T-helper 17 cell (primary cell): ENCODE measurements at places on chromosomes 6 and 20. TPM values are rescaled to one million over a fixed set of nuclear protein-coding genes. Genes with fewer than 3 reads are reported as not detected.

The RIPOR2 gene
- 364 TPM for total RNA-seq

The OR2B6 gene
- not detected for total RNA-seq

The PCSK2 gene
- not detected for total RNA-seq

The BPI gene
- total RNA-seq = not detected

The UNC5CL gene
- total RNA-seq = 4.2 TPM

The TAGAP gene
- total RNA-seq = 269 TPM

The CLDN20 gene
- total RNA-seq = not detected

The SLC52A3 gene
- total RNA-seq = not detected

The IP6K3 gene
- not detected for total RNA-seq

The NMBR gene
- total RNA-seq = not detected

GRCh38 chr20:36214684-36215256, 21.5 kb upstream of the AAR2 start:
- DNase-seq = no peak

- no peak for DNase-seq
Observed at GRCh38 chr6:154012852-154013251, 26.2 kb upstream of the OPRM1 start.

DNA sequence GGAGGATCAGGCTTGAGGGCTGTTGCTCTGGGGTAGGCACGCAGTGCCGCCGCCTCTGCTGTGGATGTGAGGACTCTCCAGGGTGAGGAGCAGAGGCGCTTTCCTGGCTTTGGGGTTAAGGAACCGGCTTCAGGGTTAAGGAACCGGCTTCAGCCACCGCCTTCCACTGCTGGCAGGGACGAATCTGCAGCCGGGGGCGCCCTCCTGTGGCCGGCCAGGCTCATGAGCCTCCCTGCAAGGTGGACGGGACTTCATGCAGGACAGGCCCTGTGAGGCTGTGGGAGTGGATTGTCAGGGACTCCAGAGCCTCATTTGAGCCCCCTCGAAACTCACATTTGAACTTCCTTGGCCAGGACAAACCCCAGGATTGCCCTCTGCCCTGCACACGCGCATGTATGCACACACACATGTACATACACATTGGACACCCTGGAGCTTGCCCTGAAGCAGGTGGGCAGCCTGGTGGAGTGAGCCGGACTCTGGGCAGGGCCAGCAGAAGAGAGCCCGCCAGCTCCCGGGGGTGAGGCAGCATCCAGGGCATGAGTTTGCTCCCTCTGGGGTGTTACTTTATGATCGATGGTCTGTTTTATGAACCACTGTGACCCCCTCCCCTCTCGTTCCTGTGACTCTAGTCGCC, 146.9 kb downstream of the PHACTR3 start:
- DNase-seq = no peak

DNA sequence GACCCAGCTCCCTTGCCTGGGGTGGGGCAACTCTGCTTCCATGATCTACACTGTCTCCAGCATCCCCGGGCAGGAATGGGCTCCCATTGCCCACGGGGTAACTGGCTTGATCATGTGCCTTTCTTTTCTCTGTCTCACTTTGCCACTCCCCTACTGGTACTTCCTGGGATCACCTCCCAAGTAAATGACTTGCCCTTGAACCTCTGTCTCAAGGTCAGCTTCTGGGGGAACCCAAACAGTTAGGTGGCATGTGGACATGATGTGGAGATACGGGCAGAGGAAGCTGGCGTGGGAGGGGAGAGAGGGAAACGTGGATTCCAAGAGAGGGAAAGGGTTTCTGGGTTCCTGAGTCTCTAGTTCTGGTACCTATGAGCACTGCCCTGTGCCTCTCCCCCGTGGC, 63.8 kb upstream of the RALY start:
- no peak for DNase-seq

DNA sequence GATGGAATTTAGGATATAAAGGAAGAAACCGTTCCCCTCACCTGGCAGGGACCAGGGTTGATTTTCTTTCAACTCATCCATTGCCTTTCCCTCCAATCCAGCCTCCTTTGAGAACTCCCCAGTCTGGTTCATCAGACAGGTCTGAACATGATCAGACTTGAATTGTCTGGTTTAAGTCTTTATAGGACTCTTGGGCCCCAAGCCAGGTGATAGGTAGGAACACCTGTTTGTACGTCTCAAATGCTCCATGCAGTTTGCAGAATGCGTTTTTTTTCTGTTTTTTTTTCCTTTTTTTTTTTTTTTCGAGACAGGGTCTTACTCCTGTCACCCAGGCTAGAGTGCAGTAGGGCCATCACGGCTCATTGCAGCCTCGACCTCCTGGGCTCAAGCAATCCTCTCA, 4.1 kb upstream of the CEP250 start:
- DNase-seq = no peak

- DNase-seq = no peak
Observed at GRCh38 chr6:168225471-168225911, 94.1 kb downstream of the DACT2 start.

GRCh38 chr20:40769677-40770285, 80.7 kb upstream of the MAFB start:
- DNase-seq = no peak

- DNase-seq = no peak
Observed at GRCh38 chr6:21524201-21524600, 69.3 kb upstream of the SOX4 start.

- DNase-seq = no peak
Observed at GRCh38 chr6:41637194-41638001, 870 bp upstream of the MDFI start.

DNA sequence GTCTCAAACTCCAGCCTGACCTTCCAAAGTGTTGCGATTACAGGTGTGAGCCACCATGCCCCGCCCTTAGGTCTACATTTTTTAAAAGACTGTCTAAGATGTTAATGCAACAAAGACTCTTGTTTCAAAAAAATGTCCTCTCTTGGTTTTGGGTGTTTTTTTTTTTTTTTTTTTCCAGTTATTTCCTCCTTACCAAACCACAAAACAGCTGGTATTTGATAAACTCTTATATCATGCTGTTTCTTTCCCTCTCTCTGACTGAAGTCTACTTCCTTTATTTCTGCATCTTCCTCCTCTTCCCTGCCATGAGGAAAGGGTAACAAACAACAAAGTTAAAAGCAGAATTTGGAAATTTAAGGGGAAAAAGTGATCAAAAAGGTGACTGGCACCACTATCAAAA, 21.2 kb downstream of the STK38 start:
- DNase-seq = no peak

DNA sequence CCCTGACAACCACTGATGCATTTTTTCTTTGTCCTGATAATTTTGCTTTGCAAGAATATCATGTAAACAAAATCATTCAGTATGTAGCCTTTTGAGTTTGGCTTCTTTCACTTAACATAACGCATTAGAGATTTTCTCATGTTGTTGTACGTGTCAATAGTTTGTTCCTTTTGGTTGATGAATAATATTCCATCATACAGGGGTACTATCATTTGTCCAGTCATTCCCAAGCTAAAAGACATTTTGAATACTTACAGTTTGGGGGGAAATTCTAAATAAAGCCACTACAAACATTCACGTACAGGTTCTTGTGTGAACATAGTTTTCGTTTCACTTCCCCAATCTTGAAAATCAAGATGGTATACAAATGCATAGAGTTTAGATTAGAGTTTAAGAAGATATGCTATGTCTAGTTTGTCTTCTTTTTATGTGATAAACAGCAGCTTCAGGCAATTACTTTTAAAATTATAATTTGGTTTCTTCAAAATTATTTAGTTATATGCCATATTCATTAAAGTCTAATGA, 5.2 kb downstream of the HAO1 start:
- DNase-seq = no peak

DNA sequence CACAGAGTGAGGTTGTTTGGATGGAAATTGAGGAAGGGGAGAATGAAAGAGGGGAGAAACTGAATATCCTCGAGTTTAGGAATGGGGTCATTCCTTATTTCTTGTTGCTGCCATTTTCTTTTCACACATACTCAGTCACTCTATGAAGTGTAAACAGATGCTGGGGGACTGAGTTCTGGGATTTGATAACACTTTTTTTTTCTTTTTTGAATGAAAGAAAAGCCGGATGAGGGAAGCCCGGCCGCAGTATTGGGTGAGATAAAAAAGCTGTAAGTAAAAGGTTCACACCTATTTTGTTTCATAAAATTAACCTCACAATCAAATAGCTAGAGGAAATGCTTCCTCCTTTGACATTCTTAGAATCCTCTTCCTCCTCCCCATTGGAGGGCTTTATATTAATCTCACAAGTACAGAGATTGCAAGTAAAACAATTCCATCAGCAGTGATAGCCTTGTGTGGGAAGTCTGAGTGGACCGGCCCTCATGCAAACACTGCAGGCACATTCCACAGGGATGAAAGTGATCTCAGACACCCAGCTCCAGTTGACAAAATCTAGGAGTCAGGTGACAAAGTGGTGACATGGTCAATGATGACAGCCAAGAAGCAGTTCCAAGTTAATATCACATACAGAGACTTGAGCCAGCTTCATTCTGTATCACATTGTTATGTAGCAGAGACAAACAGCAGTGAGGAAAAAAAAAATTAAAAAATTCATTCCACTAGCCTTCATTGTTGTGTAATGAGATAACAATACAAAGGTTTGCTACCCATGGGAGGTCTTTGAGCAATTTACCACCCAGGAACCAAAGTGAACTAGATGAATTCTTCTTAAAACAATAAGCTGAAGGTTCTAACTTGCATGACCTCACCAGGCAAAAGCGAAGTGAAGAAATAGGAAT, 391.1 kb upstream of the HSF2 start:
- no peak for DNase-seq

- DNase-seq = no peak
Observed at GRCh38 chr20:41261790-41262717, 55.5 kb downstream of the ZHX3 start.

GRCh38 chr6:39808964-39809363, 16.8 kb downstream of the DAAM2 start:
- no peak for DNase-seq

DNA sequence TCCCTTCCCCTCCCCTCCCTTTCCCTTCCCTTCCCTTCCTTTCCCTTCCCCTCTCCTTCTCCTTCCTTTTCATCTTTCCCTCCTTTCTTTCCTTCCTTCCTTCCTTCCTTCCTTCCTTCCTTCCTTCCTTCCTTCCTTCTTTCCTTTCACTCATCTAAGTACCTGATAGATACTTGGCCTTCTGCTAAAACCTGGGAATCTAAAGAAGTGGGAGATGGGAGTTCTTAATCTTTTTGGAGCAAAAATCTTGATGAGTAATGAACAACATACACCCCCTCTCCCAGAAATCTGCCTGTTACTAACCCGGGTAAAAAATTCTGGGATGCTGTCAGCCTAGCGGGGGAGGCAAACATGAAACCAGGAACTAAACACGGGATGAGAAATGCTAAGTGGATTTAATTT, 100.7 kb downstream of the VEGFA start:
- no peak for DNase-seq

DNA sequence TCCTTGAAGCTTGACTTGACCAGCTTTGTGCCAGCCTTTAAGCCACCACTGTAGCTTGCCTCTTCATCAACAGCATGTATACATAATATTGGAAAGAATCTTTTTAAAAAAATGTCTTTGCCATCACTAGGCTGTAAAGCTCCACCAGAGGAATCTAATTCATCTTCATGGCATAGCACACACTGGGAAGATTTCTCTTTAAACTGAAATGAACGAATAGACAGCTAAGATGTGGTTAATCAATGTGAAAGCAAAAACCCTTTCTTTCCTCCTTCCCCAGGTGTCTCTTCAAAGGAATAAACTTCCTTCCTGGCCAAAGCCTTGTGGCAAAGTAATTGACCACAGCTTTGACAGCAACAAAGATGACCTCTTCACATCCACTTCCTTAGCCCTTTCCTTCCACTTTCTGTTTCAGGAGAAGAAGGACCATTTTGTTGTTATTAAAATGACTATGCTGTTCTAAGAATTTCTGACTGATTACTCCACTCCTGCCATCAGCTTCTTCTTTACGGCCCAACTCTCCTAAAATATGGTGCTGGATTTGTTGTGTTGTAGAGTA, 428.7 kb upstream of the SOX4 start:
- DNase-seq = no peak

GRCh38 chr20:57688864-57689263, 21.0 kb downstream of the PMEPA1 start:
- no peak for DNase-seq

- DNase-seq = no peak
Observed at GRCh38 chr6:142008016-142008735, 124.5 kb upstream of the GJE1 start.

- no peak for DNase-seq
Observed at GRCh38 chr20:48786951-48787705, 40.7 kb downstream of the PREX1 start.

DNA sequence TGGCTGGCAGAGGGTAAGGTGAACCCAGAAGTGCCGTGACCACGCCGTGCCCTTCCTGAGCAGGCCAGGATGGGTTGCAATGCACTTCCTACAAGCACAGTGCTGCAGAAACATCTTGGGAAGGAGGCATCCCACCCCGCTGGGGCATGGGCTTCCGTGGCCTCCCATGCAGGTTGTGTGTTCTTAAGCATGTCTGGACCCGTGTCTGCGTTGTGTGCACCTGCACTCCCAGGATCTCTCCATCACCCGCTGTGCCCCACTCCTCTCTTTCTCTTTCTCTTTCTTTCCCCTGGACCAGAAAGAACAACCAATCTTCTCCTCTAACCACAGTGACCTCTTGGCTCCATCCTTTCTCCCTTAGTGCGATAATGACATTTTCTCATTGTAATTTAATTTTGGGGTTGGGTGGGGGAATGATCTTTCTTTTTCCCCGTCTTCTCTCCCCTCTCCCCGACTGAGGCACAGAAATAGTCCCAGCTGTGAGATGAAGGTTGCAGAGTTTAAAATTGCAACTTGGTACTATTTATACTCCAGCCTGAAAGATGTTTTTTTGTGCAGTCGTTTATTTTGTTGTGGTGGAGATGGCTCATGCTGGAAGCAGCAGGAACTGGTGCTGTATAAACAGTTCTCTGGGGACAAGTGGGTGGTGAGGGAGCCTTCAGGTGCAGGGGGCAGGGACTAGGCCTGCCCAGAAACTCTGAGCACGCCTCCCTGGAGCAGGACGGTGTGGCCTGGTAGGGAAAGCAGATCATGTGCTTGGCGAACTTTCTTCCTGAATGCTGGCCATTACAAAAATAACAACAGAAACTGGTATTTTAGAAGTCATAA, 20.5 kb downstream of the BCAS4 start:
- DNase-seq = no peak

DNA sequence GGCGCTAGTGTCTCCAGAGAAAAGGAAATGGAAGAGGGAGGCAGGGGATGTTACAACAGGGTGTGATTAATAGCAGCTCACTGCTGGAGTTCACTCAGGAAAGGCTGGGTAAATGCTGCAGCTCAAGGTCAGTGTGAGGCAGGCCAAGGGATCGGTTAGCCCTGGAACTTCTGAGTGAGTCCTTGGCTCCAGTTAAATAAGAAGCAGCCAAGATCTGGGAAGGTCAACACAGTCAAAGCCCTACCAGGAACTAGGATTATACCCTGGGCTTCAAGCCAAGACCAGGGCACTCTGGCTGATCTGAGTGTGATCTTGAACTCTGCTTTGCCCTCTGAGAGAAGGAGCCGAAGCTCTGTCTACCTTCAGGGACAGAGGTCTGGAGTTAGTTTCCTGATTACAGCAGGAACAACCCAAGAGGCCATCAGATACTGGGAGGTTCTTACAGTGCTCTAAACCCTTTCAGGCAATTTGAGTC, 44.3 kb downstream of the TPD52L1 start:
- DNase-seq = no peak

GRCh38 chr6:107635057-107635515, 145.2 kb downstream of the SOBP start:
- DNase-seq = no peak
